Lung (tissue), 17 donors: ENCODE measurements at places on chromosomes 1 and 21. TPM values are rescaled to one million over a fixed set of nuclear protein-coding genes. Genes with fewer than 3 reads are reported as not detected.
A peak's percentile ranks its signal among the peaks of the same experiment; 100 is the strongest.

DNA sequence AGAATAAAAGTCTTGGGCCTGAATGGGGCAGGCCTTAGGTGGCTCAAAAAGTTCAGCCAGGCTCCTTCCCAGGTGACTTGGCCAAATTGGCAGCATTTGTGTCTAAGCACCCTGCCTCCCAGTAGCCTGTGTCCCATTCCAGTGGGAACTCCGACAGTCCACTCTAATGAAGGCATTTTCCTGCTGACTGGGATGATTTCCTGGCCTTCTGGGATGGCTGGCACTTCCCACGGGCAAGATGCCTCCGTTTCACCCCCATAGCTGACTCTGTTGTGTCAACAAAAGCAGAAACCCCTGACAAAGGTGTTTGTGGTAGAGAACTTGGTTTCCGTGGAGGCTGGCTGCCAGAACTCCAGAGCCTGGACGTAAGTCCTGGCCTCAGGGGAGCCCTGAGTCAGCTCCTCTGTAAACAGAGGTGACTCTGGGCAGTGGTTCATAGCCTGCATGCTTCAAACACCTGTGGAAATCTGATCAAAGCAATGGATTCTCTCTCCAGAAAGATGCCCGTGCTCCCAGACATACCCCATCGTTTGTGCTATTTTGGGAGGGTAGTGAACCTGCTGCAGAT lies 36.6 kb downstream of the WNT3A start:
- no peak for DNase-seq

DNA sequence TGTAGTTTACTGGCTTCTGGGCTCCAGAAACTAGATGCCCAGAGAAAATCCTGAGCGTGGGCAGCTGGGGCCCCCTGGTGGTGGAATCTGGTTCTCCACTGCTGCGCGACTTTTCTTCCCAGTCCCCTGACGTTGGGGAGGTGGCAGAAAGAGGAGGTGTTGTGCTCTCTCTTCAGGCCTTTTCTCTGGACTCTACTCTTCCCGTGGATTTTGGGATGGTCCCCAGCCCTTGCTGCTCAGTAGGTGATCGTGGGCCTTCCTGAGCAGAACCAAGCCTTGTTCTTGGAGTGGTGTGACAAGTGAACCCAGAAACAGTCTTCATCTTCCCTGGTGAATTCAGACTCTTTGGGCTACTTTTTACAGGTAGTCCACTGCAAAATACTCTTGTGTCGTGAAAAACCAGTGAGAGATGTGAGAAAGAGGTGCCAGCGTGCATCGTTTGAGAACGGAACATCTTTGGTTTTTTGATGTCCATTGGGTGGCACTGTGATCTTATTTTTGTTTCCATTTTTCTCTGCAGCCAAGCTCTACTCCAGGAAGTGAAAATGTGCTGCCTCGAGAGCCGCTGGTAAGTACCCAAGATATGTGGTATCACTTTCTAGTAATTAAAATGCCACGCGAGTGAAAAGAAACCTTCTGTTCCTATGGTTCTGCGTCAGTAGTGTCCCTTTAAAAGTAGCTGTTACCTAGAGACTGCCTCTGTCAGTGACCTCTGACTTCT lies 20.2 kb downstream of the PEX14 start:
- peak; percentile 81 for DNase-seq

GRCh38 chr1:230375147-230375546 lies 51.0 kb downstream of the PGBD5 start:
- DNase-seq = peak; percentile 28

The HSD3B1 gene
- total RNA-seq = not detected

DNA sequence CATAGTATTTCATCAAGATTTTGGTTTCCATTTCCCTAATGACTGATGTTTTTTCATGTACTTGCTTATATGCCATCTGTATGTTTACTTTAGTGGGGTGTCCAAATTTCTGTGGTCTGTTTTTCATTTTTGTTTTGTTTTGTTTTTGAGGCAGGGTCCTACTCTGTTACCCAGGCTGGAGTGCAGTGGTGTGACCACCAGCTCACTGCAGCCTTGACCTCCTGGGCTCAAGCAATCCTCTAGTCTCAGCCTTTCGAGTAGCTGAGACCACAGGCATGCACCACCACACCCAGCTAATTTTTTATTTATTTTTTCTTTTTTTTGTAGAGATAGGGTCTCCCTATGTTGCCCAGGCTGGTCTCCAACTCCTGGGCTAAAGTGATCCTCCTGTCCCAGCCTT lies 378.0 kb upstream of the VAMP3 start:
- no peak for DNase-seq

- DNase-seq = no peak
Measured at GRCh38 chr21:33140288-33140687, 70.3 kb downstream of the OLIG1 start.

- DNase-seq = no peak
Measured at GRCh38 chr1:181173761-181174447, 85.4 kb downstream of the IER5 start.

GRCh38 chr1:227192163-227192562 lies 126.1 kb downstream of the CDC42BPA start:
- DNase-seq = peak; percentile 5

- no peak for DNase-seq
Measured at GRCh38 chr21:31110430-31110829, 72.2 kb upstream of the KRTAP19-8 start.

The NCAM2 gene
- 9.0 TPM for total RNA-seq

GRCh38 chr21:33401630-33401992 lies 1.6 kb upstream of the IFNGR2 start:
- DNase-seq = peak; percentile 33

GRCh38 chr1:177020851-177021589 lies 143.5 kb downstream of the ASTN1 start:
- DNase-seq = peak; percentile 66

DNA sequence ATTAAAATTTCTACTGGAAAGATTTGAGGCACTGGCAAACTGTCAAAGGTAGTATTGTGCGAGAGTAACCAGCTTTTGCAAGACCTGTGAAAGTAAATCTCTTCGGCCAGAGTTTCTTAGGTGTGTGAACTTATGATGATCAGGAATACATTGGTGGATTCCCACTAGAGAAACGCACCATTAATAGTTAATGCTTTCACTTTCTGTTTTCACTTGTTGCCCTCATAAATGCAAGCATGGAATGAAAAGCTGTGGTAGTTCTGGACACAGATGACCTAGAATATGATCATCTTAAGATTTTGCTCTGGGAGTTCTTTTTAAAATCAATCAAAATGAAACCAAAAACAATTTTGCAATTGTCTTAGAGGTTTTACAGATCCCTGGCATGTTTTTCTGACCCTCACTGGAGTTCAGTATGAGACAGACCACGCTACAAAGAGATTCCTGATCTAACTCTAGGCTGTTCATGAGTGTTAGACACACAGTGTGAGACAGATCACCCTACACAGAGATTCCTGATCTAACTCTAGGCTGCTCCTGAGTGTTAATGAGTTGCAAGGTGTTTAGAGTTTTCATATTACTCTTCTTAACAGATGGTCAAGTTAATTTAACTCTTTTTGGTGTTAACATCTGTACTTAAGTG lies 98.8 kb downstream of the SDCCAG8 start:
- DNase-seq = peak; percentile 23

DNA sequence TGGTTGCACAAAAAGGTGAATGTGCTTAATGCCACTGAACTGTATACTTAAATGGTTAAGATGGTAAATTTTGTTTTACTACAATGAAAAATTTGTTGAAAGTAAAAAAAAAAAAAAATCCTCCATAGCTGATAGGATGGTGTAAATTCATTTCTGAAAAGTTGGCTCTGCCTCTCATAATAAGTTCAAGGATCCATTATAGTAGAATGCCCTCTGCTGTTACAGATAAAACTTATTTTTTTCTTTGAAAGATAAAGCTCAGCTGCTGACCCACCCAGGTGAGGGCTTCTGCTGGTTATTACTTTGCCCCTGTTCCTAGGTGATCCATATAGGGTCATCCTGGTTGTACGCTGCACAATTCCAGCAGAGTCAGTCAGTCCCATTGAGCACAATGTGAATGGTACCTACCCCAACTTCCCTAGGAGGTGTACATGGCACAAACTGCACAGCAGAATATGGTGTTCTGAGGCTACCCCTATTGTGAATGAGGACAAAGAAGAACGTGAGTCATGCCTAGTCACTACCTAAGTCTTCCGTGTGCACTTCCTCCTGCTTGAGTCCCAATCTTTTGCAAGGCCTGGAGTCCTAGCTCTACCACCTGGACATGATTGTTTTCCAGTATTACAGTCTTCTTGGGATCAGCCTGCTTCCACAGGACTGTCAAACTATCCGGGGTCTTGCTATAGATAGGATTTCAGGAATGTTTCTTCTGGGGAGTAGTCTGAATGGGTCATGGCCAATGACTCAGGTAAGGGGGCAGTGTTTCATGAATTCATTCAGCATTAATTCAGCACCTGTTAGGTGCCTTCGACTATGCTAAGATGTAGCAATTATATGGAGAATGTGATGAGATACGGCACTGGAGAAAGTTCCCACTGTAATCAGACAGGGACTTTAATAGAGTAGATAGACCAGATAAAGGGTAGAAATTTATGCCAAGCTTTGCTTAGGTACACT lies 20.8 kb upstream of the CD5L start:
- DNase-seq = no peak

The RGS8 gene
- not detected for total RNA-seq

DNA sequence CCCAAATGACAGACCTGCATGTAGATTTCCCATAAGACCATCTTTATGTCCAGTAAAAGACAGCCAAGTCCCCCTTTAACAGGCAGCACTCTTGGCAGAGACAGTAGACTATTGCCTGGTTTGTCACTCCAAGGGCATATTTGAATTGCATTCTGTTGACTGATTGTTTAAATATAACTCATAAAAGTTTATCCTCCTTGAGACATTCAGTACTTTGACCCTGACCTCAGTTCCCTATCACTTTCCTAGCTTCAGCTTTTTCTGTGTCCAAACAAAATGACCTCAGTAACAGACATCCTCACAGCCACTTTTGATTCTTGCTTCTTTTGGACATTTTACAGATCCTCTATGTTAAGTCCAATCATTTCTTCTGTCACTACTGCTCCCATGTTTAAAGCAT lies 51.1 kb downstream of the RBM11 start:
- no peak for DNase-seq

GRCh38 chr1:212879947-212880690 lies 22.0 kb downstream of the FLVCR1 start:
- DNase-seq = no peak

DNA sequence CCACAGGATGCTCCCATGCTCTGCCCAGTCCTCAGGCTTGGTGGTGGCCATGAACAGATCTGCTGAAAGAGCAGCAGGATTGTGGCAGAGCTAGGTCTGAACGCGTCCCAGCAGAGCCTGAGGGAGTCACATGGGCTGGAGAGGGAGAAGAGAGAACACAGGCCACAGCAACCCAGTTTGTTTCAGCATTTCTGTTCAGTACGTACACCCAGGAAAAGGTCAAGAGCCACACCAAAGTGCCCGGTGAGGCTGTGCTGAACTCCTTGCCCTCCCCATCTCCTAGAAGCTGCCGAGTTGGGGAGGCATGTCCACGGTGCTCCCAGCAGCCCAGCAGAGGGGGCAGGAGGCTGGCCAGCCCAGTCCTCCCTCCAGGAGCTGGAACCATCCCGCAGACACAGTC lies 5.5 kb downstream of the PKP1 start:
- DNase-seq = no peak

The HNRNPCL2 gene
- total RNA-seq = not detected

- DNase-seq = no peak
Measured at GRCh38 chr1:59124166-59124565, 172.7 kb upstream of the FGGY start.

DNA sequence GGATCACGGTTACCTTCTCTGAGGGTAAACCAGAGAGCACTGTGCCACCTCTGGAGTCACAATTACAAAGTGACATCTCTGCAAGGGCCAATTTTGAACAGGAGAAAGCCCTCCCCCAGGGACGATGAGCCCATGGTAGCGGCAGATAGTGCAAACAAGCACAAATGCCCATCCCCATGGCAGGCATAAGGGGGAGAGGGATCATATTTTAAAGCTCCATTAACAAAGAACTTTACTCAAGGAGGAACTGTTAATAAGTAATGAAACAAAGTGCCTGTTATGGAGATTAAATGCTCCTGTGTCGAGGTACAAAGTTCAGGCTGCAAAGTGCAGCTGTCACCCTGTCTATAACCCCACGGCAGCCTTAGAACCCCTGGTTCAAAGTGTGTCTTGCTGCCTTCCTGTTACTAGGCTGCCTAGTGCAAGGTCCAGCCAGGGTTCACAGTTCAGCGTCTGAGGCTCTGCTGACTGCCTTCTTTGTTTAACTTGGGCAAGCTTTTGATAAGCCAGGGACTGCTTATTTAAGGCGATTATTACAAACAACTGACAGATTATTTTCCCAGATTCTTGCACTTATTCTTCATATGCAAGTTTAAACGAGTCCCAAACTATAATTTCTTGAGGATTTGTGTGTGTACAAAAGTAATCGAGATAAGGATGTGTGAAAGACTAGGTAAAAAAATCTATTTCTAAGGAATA lies 75.7 kb upstream of the NRIP1 start:
- peak; percentile 51 for DNase-seq

GRCh38 chr1:26490155-26490554 lies 17.9 kb downstream of the HMGN2 start:
- no peak for DNase-seq

DNA sequence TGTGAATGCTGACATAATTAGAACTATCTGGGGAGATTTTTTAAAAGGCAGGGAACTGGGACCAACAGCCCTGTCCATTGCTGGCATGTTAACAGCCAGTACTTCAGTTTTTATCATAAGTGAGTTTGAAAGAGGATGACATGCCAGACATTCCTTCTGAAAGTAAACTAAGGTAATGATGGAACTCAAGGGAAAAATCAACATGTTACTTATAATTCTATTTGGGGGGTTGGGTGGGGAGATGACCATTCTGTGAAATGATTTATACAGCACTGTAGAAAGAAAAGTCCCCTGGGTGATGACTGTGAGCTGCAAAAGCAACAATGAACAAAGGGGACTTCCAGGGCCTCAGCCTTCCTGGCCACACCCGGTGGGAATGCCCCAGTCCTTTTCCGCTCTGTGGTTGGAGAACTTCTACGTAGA lies 5.4 kb upstream of the LAMC2 start:
- peak; percentile 52 for DNase-seq

The PRDM15 gene
- 5.8 TPM for total RNA-seq

The VAV3 gene
- 14.4 TPM for total RNA-seq

DNA sequence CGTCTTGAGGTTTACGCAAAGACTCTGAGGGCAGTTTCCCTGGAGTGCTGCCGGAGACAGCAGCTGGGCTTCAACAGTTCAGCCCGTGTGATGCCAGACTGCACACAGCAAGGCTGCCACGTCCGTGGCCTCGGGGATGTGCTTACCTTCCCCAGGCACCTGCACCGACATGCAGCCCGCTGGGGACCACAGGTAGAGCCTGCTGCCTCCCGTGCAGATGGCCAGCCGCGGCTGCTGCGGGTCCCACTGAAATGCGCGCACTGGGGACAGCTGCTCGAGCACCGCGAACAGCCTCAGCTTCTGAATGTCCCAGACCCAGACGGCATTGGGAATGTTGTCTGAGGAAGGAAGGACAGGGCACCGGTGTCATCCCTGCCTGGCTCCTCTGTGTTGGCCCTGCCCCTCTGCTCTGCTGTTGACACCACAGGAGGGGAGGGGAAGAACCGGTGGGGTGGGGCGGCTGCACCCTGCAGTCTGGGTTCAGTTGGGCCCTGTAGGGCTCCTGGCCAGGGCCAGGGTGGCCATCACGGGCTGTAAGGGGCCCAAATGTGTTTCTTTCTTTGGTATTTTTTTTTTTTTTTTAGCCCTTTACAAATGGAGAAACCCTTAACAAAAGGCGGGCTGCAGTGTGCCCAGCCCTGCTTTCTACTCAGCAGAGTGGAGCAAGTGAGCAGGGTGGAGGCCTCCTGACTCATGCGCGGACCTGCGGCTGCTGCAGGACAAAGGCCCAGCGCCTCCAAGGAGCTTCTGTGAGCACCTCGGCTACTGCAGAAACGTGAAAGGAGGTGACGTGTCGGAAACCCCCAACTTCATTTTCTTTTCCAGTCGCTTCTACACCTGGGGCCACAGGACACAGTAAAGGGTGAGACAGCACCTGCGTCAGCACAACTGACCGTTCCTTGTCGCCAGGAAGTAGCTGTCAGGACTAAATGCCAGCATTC lies 6.8 kb downstream of the TPRG1L start:
- DNase-seq = no peak
